ENCODE measurements at places on chromosomes 4 and X.

DNA sequence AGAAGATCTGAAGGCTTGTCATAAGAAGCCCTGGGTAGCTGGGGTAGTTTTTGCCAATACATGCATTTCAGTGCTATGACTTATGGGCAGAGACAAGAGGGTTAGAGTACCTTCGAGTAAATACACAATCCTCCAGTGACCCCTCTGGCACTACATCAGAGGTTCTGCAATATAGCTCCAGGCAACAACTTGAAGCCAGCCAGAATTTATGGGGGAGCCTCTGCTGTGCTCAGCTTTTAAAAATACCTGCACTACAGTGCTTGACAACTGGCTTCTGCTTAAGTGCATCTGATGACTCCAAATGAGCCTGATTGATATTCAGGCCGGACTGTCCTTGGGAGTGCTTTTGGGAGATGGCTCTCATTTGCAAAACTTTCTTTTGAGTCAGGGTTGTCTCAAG is 44.9 kb upstream of the SMAD1 start:
- no peak for DNase-seq

DNA sequence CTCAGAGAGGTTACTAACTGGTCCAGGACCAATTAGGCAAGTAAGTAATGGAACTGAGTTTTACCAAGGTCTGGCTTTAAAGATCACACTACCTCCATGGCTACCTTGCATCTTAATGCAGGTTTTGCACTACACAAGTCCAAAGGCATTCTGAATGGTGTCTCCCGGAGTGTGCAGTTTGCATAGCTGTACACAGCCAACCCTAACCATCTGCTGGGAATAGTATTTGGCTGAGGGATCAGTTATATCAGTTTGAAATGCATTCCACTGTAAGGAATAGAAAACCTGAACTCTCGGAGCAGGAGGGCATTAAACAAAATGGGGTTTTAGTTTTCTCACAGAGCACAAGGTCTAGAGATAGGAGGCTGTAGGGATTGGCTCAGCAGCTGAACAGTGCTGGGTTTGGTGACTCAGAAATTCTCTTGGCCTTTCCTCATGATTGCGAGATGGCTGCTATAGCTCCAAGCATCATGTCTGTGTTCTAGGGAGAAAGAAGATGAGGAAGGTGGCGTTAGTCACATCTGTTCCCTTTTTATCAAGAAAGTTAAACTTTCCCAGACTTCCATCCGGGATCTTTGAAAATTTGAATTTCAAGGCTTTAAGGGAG is 177.1 kb downstream of the NHS start:
- DNase-seq = no peak

GRCh38 chrX:18582910-18583493 is 88.9 kb downstream of the RS1 start:
- DNase-seq = no peak

DNA sequence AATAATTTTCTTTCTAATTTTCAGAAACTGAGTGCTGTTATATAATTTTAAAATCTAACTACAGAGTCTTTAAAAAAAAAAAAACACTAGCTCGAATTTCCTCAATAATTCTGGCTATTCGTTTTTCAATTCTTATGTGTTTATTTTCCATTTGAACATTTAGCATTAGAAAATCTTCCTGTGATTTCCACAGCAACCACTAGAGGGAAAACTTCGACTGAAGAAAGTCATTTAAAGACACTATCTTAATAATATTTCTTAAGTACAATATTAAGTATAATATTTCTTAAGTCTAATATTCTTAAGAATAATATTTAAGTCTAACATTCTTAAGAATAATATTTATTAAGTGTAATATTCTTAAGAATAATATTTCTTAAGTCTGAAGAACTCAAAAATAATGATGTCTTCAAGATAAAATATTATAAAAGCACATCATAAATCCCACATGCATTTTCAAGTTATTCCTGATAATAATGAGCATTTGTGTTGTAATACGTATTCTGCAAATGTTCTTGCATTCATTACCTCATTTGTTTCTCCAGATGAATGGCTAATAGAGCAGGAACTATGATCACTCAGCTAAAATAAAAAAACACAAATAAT is 118.4 kb upstream of the WDR17 start:
- DNase-seq = no peak

GRCh38 chr4:6992728-6993677 is 50.2 kb upstream of the TADA2B start:
- no peak for DNase-seq

DNA sequence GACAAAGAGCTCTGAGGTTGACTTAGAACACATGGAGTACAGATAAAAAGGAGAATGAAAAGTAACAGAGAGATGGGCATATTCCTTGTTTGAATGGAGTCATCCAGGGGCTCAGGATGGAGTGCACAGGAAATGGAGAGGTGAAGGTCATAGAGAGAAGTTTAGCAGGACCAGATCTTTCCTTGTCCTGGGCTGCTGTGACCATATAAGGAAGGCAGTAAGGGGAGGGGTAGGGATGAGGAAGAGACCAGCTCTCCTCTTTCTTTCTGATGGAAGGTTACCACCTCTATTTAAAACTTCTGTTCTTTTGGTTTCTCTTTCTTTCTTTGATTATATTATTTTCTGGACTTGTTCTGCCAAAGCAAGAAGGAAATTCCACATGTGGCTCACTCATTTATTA is 27.0 kb downstream of the AR start:
- DNase-seq = no peak

DNA sequence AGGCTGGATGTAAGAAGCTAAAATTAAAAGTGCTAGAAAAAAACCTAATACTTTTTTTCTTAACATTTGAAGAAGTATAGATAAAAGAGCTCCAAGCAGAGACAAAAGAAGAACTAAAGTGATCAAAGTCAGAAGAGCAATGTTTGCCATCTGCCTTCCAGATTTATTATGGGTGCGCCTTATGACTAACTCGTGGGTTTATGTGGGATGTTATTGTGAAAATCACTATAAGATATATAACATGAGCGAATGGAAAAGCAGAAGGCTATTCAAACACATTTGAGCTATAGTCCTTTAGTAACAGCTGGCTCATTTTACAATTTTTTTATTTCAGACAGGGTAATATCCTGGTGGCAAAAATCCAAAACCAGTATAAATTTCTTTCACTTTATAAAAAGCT is 1040.7 kb downstream of the RAPGEF2 start:
- no peak for DNase-seq

DNA sequence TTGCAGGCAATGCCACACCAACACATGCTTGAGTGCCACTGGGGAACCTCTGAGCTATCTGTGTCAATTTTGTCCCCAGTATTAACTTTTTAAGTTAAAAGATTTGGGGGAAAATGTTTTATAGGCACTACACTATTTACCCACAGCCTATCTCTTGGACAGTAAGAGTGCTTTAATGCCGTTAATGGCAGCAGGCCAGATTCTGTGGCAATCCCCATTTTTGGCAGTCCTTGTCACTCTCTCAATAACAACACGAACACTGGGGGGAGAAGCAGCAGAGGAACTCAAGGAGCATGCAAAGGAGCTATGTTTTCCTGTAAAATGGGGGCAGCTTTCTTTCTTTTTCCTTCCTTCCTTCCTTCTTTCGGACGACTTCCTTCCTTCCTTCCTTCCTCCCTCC is 168.6 kb downstream of the NSUN7 start:
- no peak for DNase-seq

GRCh38 chr4:101989551-101989950 is 199.0 kb downstream of the BANK1 start:
- no peak for DNase-seq

GRCh38 chr4:78661086-78661690 is 109.6 kb downstream of the ANXA3 start:
- no peak for DNase-seq

DNA sequence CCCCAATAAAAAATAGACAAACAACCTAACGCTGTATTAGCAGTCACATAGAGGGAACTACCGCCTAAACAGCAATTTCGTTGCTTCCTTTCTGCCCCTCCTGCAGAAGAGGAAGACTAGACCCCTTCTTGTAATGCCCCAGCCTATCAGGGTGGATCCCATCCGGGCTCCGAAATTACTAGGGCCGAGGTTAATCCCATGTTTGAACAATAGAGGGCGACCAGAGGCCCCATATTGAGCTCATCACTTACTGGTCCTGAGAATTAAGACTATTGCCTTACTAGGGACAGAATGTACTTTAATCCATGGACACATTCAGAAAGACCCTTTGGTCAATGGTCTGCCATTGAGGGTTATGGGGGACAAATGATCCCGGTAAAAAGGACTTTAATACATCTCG is 11.8 kb upstream of the ZNF630 start:
- DNase-seq = peak; percentile 29

DNA sequence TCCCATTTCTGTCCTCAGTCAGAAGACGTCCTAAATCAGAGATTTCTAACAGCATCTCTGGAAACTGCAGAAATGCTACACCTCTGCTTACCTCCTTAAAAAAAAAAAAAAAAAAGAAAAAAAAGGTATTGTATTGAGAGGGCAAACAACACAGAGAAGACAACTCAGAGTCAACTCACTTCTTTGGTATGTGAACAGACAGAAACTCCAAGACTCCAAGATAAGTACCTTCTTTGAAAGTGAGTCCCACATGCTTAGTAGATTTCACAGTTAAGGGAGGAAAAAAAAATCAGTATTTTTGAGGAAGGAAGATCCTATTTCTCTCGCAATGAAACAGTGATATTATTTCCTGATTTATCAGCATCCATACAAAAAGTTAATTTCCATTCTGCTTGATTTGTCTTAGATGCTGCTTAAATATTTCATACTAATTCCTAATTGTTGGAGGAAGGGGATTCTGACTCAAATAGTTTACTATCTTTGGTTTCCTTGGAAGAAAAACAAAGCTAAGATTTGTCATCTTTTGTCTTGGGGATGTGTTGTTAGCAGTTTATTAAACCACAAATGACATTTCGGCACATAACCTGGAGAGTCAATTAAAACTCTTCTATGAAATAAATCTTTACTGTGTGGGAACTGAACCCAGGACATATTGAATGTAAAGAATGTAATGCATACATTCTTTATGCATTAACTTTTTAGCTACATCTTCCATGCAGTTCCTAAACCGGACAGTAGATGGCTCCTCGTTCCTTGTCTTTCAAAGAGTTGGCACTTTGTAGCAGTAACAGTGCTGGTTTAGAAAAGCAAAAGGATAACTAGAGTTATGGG is 4.7 kb downstream of the RASGEF1B start:
- DNase-seq = peak; percentile 69

- DNase-seq = no peak
Measured at GRCh38 chrX:110987292-110987691, 108.7 kb upstream of the PAK3 start.

- DNase-seq = no peak
Measured at GRCh38 chr4:106875340-106875739, 160.8 kb downstream of the DKK2 start.

GRCh38 chrX:129724754-129725153 is 14.0 kb upstream of the XPNPEP2 start:
- no peak for DNase-seq

GRCh38 chrX:77967631-77968030 is 1.8 kb downstream of the PGAM4 start:
- DNase-seq = no peak

DNA sequence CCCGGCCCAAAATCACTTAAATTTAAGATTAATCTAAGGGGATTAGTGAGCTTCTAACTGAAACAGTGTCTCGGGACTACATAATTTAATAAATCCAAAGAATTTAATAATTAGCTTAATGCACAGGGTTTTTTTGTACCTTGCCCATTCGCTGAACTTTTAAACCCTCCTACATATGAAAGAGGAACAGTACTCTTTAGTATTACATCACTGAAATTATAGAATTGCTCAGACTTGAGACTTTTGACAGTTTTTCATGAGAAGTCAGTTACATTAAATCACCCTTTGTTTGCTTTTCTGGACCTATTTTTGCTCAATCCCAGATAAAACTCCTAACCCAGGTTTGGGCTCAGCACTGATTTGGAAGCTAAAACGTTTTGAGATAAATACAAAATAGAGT is 2.4 kb upstream of the TADA2B start:
- DNase-seq = no peak

- no peak for DNase-seq
Measured at GRCh38 chr4:18777190-18777930, 755.8 kb upstream of the LCORL start.

DNA sequence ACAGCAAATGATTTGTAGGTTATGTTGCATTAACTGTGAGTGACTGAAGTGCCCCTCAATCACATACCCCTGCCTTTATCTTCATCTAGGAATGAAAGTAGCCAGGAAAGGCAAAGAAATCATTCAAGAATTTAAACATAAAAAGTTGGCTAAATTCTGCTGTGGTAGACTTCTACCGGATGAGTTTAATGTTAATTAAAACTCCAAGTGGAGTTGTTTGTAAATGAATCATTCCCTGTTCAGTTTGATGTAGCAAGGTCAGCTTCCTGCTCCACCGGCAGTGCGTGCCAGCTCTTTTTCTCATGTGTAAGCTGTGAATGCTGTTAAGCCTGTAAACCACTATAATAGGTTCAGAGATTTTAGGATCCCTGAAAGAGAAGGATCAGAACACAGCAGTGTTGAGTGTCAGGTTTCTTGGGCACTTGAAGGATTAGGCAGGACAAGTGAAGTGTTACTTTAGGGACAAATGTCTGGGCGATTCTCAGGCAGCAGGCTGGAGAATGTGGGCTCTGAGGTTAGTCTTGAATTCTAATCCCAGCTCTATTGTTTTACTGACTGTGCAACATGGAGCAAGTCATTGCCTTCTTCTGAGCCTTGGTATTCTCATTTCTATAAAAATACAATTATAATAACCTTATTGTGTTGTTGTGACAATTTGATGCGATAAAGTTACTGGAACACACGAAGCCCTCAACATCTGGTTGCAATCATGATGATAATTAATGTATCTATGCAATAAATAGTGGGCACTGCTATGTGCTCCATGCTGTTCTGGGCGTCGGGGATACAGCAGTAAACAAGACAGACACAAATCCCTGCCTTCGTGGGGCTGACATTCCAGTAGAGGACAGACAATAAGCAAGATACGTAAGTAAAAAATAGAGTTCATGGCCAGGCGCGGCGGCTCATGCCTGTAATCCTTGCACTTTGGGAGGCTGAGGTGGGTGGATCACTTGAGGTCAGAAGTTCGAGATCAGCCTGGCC is 112.0 kb downstream of the SHROOM3 start:
- DNase-seq = no peak

- DNase-seq = no peak
Measured at GRCh38 chr4:159006202-159006601, 96.7 kb upstream of the RAPGEF2 start.

DNA sequence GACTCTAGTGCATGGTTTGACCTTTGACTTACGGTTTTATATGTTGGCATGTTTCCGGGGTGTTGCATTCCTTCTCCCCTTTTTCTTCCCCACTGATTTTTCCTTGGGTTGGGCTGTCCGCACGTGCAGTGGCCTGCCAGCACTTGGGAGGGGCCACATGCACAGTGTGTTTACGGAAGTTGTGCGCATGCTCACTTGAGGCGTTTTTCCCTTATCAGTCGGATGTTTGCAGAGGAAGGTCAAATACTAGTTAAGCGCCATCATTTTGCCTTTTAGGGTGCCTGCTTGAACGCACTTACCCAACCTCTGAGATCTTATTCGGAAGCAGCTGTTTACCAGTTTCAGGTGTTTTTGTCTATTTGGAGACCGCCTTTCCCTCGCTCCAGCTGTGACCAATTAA is 653.9 kb upstream of the AADAT start:
- DNase-seq = no peak

- no peak for DNase-seq
Measured at GRCh38 chr4:17921451-17921850, 100.1 kb downstream of the LCORL start.

GRCh38 chrX:139931646-139932072 is 1.2 kb downstream of the ATP11C start:
- DNase-seq = peak; percentile 2

GRCh38 chrX:133482056-133482952 is 67.0 kb upstream of the GPC4 start:
- DNase-seq = no peak
